ENCODE measurements at places on chromosomes 7 and 10. TPM values are rescaled to one million over a fixed set of nuclear protein-coding genes. Genes with fewer than 3 reads are reported as not detected.

- no peak for DNase-seq
Measured at GRCh38 chr7:156608173-156608478, 32.4 kb upstream of the RNF32 start.

DNA sequence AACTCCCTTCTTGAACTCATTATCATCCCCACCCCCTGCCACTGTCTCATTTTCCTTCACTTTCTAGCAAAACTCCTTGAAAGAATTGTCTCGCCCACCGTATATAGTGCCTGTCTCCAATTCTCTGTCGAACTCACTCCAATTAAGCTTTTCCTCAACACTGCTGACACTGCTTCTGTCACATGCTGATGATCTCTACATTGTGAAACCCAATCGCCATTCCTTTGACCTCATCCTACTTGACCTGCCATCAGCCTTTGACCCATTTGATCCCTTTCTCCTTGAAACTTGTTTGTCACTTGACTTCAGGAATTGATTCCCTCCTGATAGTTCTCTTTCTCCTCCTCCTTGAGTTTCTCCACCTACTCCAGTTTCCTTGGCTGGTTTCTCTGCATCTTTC is 54.8 kb downstream of the CCDC71L start:
- DNase-seq = no peak

GRCh38 chr7:108109221-108109908 is 20.8 kb downstream of the LAMB4 start:
- no peak for DNase-seq

The KAZALD1 gene
- 4.7 TPM for total RNA-seq

The WDR86 gene
- total RNA-seq = 101 TPM

The AS3MT gene
- total RNA-seq = 0.49 TPM

The KIFBP gene
- total RNA-seq = 30.4 TPM
